ENCODE measurements at places on chromosomes 7 and 10.
A peak's percentile ranks its signal among the peaks of the same experiment; 100 is the strongest.

- no peak for DNase-seq
Measured at GRCh38 chr7:124618871-124619270, 146.7 kb downstream of the GPR37 start.

DNA sequence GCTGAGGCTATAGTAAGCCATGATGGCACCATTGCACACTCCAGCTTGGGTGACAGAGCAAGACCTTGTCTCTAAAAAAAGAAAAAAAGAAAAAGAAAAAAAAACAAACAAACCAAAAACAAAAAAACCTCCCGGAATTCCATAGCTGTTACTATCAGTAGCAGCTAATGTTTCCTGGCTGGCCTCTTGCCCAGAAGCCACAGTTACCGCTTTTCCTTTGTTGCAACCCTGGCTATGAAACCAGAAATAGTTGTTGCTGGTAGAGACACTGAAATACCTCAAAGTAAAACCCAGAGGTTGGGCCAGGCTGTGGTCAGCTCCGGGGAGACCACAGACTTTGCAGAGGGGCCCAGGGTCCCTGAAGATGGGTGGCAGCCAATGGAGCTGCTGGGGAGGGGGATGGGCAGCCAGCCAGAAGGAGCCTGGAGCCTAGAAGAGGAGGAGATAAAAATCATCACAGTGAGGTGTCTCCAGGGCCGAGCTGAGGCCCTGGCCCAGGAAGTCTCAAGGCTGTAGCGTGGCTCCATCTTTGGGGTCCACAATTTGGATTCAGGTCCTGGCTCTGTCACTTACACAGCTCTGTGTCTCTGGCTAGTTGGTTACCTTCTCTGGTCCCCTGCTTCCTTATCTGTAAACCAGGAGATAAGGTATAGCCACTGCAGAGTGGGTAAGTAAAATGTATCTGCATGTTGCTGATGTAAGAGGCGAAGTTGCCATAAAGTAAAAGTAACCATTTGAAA, 3.4 kb upstream of the CHST12 start:
- DNase-seq, result no peak

DNA sequence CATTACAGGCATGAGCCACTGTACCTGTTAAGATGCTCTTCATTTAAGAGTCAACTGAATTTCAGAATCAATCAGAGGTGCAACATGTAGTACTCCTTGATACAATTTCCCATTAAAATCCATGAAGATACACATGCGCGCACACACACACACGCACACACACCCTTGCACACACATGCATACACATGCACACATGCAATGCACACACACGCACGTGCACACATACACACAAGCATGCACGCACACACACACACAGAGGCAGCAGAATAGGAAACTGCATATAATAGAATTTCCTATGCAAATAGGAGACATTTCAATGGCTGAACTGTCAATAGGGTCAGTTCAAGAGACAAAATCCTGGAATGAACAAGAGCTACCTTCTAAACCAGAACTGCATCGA, 192.6 kb downstream of the CALN1 start:
- DNase-seq, result no peak

- no peak for DNase-seq
Measured at GRCh38 chr7:105826143-105826542, 50.3 kb downstream of the ATXN7L1 start.

GRCh38 chr7:76037310-76037709, 10.5 kb downstream of the STYXL1 start:
- no peak for DNase-seq

GRCh38 chr7:96700516-96700915, 9.1 kb downstream of the SEM1 start:
- no peak for DNase-seq

GRCh38 chr10:8614054-8614565, 559.6 kb downstream of the GATA3 start:
- DNase-seq, result no peak

GRCh38 chr7:117285826-117286225, 37.0 kb downstream of the WNT2 start:
- no peak for DNase-seq

GRCh38 chr7:51121931-51122425, 194.6 kb downstream of the COBL start:
- no peak for DNase-seq

DNA sequence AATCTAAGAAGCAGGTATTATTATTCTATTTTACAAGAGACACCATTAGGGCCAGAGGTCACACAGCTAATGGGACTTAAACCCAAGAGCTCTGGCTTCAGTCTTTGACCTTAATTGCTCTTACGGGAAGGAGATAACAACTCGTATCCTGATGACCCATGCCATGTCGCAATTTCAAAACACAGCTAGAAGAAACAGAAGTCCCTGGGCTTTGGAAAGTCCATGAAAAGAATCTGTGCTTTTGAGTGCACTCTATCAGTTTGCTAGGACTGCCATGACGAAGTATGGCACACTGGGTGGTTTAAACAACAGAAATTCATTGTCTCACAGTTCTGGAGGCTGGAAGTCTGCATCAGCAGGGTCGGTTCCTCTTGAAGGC, 247.8 kb upstream of the AOAH start:
- DNase-seq, result no peak

DNA sequence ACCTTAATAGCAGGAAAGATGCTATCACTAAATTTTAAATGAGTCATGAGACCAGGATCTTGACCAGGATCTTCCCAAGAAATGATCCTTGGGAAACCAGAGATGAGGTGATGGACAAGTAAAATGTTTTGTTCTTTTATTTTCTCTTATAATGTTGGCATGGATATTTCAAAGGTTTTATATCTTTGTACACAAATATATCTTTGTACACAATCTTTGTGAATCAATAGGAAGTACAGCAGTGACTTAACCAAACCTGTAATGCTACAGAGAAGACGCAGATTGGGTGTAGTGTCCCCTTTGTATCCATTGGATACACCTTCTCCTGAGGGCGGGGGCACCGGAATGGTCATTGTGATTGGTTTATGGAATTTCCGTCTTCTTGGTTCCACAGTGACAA, 180.1 kb upstream of the CCDC6 start:
- DNase-seq, result no peak

DNA sequence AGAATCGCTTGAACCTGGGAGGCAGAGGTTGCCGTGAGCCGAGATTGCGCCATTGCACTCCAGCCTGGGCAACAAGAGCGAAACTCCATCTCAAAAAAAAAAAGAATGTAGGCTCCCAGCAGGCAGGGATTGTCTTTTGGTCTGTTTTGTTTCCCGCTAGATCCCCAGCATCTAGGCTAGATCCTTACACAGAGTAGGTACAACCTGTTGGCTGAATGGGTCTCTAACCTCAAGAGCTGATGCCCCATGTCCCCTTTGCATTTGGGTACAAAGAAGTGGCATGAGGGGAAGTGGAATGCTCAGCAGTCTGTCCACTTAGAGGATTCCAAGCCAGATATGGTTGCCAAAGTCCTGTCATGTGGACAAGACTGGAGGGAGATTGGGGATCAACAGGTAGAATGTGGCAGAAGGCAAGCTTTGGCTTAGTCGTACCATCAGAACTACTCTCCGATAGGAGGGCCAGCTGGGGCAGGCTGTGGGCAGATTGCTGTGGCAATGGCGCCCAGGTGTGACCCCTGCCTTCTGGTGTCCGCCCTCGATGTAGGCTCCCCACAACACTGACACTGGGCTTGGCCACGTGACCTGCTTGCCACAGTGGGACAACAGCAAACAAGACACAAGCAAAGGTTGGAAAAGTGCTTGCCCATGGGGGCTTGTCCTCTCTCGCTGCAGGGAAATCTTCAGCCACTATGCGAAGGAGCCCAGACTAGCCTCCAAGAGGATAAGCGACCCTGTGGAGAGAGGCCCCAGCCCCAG, 21.4 kb downstream of the LEP start:
- DNase-seq, result no peak

- no peak for DNase-seq
Measured at GRCh38 chr10:126270111-126270510, 118.2 kb downstream of the ADAM12 start.

DNA sequence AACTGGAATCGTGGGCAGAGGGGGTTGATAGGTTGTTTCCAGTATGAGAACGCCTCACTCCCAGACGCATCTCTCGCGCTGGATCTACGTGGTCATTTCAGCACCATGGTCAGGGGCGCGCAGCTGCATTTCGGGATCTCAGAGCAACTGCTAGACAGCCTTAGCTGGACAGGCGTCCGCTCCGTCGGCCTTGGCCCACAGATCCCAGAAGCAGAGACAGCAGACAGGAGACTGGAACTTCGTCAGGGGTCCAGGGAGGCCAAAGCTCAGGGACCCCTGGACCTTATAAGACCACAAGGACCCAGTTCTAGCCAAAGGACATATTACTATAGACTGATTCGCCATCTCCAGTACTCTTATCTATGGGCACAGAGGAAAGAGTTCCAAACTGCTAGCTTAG, 5.3 kb downstream of the NEUROG3 start:
- peak; percentile 26 for DNase-seq

- no peak for DNase-seq
Measured at GRCh38 chr7:151008143-151008510, 16.2 kb downstream of the ATG9B start.

- DNase-seq, result no peak
Measured at GRCh38 chr10:126599949-126600682, 70.4 kb downstream of the C10orf90 start.

DNA sequence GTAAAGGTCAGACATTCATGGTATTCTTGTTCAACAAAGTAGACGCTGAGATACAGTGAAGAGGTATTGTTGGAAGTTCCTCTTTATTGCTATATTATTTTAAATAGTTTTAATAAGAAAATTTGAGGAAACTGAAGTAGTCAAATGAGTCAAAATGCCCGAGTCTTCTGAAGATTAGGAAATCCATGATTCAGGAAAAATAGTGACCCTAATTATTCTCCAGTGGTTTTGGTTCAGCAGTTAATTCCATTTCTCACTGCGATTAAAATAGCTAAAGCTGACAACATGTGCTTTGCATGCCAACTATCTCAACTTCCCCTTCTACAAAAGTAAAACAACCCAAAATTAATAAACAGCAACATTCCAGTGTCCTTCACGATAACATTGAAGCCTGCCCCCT, 32.7 kb upstream of the PFKP start:
- no peak for DNase-seq

- DNase-seq, result no peak
Measured at GRCh38 chr10:108348215-108348614, 1183.7 kb upstream of the SORCS1 start.

DNA sequence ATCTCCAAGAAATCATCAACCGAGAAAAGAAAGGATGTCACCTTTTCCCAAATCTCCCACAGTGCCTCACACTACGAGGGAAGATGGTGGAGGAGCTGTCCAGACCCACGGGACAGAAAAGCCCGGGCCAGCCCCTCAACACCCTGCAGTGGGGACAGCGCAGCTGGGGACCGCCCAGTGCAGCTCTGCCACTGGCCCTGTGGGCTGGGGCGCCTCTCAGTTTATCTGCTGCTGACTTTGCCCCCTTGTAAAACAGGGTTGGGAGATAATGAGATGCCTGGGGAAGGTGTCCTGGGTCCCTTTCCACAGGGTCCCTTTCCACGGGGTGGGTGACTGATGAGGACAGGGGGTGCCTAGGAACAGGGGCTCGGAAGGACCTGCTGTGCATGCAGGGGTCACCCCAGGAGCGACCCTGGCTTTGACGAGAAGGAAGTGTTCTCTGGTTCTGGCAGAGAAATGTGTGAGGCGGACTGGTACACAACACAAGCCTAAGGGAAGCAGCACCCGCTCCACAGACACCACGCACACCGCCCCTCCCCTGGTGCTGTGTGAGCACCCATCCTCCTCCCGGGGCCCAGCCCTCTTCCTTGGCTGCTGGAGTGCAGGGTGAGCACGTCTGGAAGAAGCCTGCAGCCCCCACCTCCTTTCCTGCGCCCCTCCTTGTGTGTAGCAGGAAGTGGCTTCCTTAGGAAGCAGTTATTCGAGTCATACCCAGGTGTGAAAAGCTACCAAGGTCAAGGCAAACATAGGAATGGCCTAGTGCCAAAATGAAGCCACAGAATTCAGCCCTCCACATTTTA, 339.9 kb downstream of the DNAJB6 start:
- no peak for DNase-seq

DNA sequence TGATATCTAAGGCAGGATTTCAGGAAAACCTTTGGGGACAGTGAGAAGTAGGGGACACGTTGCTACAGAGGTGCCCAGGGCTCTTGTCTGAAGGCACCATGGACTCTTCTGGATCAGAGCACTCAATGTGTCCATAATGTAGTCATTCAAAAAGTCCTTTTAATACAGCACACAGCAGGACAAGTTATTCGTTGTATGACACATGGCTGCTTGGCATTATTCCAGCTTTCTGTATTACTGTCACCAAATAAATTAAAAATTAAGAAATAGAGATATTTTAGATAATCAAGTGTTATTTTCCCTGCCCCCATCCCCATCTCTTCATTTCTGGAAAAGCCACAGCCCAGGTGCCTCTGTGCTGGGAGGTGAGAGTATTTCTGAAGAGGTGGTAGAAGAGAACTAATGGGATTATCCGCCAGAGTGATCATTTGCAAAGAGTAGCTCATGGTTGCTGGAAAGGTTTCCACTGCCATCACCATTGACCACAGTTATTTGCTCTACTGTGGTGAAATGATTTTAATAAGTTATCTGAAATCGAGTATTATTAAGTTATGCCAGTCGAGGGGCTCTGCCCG, 83.0 kb downstream of the CXCL12 start:
- DNase-seq, result no peak

DNA sequence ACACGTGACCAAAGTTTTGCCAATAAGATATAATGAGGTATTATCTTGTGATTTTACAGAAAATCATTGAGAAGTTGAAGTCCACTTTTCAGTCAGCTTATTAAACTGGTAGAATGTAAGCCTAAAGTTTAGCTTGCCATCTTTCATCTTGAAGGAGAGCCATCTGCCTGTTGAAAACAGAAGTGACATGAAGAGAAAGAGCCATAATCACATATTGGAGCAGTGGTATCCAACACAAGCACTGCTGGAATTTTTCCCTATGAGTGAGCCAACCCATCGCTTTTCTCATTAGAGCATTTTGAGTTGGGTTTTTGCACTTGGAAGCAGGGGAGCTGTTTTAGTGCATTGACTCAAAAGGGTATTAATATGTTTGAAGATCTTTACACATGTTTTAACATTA, 117.6 kb upstream of the FERD3L start:
- no peak for DNase-seq

DNA sequence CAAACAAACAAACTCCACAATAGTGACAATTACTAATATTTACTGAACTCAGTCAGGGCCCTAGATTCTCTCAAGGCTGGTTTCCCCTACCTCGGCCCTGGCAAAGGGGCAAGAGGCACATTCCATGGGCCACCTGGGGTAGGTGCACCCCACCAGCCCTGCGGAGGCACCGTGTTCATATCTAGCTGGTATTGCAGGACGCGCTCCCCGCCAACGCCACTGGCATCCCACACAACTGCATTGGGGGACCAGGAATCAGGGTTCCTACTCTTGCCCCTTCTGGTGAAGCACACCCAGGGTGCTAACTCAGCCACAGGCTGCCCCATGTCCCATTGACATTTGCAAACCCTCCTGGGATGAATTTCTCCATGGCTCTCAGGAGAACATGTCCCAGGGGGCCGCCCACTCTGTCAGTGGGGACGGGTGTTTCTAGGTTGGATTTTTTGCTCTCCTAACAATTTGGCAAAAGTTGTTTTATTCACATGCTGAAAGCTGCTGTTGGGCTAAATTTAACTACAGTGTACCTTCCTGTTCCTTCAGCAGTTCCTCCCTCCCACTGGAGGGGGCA, 76.7 kb downstream of the ZRANB1 start:
- no peak for DNase-seq

GRCh38 chr10:90817128-90817889, 40.5 kb downstream of the HTR7 start:
- no peak for DNase-seq
